ENCODE measurements at places on chromosomes 16 and 17.

GRCh38 chr16:89093602-89094251 is at the start of gene ACSF3:
TSS of gene ACSF3 (plus strand) at chr16:89093852. CDS start at chr16:89100682, 6,830 bp downstream.
- DNase-seq: no peak

GRCh38 chr16:622920-623280 is 7.9 kb upstream of the WFIKKN1 start:
- DNase-seq: no peak

DNA sequence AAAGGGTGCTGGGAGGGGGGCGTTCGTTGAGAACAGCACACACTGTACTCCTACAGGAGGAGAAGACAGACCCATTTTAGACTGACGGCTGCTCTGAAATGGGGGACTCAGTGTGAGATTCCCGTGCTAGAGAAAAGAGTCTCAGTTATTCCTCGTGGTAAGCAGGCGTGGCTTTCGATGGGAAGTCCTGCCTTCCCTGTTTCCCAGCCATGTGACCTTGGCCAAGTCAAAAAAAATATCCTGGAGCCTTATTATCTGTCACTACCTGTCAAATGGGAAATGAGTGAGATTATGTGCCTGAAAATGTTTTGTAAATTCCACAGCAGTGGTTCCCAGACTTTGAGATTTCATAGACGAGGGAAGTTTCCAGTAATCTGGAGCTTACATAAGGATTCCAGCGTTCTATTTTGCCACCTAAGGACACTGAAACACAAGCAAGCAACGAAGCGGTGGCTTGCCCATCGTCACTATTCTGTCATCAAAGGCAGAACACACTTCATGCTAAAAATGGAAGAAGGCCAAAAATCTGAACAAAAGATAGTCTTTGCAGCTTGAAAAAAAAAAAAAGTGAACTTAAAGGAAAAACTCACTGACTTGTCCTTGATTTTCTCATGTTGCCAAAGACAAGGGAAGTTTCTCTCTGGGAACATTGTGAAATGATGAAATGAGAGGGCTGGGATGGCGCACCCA is 253.4 kb upstream of the RPL38 start:
- no peak for DNase-seq

DNA sequence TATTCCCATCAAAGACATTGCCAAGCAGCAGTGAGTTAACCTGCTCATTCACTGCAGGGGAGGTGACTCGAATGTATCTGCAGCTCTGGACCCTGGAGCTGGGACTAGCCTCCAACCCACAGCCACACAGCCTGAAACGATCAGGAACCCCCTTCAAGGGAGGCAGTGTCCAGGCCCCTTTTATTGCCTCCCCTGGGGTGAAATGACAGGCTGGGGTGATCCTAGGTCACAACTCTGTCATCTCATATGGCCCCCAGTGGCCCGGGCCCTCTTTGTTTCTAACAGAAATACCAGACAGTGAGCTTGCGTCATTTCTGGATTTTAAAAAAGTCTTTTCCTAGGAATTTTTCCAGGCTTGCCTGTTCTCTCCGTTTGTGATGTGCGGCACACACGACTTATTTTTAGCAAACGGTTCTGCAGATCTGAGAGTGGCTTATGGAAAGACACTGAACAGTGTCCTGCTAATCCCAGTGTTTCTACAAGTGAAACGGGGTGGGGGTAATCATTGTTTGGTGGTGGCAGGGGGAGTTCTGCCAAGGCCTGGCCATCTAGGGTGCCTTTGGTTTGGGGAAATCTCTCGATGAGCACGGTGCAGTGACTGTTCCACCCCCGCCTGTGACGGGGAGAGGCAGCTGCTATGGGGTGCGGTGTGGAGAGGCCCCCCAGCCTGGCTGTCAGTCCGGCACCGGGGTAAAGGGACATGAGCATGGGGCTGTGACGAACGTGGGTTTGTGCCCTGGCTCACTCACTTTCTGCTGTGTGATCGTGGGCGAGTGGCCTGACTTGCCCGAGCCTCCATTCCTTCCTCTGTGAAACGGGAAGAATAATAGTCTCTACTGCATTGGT is 27.2 kb downstream of the NAGPA start:
- DNase-seq: no peak

DNA sequence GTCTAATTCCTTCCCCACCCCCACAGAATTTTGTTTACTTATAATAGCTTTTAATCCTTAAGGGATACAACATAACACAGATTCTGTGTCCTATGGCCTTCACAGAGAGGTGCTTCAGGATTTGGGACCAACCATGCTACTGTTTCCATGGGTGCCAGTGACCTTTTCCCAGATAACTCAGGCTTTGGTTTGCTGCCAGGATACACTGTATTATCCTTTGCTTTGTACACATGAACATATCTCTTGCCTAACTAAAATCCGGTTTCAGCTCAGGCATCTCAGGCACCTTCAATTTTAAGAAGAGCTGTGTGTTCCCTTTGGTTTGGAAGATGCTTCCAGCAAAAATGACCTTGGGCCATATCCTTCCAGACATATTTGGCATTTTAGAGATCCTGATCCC is 428.4 kb upstream of the CDH5 start:
- DNase-seq: no peak

DNA sequence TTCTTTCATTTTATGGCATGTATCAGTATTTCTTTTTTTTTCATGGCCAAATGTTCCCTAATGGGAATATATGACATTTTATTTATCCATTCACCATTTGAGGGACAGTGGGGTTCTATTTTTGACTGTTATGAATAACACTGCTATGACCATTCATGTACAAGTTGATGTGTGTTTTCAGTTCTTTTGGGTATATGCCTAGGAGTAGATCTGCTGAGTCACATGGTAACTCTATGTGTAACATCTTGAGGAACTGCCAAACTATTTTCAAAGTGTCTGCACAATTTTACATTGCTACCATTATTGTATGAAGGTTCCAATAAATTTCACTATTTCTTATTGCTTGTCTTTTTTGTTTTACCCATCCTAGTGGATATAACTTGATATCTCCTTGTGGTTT is 223.0 kb downstream of the TANC2 start:
- DNase-seq: no peak

DNA sequence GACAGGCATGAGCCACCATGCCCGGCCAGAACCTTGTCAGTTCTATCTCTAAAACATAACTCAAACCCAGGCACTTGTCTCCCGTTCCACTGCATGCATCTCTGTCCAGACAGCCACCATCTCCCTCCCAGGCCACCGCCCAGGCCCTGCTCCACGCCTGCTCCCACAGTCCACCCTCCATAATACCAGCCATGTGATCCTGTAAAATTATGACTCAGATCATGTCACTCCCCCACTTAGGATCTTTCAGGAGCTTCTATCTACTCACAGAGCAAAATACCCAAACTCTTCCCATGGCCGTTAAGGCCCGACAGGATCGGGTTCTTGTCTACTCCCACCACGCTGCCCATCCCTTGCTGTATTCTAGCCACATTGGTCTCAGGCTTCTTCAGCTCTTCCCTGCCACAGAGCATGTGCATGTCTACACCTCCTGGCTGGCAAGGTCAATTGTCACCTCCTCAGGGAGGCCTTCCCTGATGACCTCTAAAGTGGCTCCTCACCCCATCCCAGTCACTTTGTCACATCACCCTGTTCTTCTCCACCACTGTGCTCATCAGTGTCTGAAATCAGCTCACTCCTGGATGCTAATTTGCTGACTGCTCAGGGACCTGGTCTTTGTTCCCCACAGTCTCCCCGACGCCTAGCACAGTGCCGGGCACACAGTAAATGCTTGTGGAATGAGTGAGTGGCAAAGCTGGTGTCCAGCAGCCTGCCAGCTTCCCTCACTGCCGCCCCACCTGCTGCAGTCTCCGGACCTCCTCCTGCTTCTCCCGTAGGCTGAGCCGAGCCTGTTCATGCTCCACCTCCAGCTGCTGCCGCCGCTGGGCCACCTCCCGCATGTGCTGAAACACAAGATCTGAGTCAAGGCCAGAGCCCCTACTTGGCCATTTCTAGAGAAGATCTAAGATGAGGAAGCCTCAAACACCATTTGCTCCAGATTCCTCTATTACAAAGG is 6.7 kb downstream of the TSPOAP1 start:
- DNase-seq: no peak

DNA sequence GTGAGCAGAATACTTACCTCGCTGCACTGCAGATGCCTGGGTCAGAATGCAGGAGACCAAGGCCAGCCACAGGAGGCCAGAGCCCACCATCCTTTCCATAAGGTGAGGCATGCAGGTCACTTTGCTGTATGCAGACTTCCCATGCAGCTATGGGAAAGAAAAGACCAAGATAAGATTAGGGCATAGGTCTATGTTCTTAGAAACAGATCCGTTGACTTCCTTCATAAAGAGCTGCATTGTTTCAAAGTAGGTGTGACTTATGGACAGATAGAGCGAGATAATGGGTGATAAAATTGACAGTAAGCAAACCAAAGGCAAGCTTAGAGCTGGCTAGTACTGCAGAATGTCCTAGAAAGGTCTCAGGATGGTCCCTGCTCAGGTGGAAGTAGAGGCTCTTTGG is 992 bp downstream of the GP2 start:
- DNase-seq: no peak

DNA sequence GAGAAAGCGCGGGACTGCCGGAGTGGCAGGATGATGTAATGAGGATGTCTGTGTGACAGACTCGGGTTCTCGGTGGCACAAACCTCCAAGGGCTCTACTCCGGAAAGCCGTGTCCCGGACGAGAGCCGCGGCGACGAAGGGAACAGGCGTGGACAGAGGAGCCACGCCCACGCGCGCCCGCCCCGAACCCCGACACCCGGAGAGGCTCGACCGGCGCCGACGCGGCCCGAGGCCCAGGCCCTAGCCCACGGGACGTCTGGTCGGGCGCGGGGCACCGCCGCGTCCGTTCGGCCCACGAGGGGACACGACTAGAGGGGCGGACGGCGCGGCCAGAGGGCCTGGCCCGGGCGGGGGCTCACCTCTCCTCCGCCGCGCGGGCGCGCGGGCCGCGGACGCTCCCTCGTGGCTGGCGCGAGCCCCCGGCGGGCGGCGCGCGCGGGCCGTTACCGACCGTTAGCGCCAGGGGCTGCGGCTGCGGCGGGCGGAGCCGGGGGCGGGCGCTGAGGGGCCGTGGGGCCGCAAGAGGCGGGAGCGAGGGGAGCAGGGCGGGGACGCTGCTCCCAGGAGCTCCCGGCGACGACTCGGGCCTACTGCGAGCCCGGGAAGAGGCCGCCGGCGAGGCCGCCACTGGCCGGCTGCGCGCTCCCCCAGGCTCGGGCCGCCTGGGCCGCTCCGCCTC is 2.1 kb upstream of the IRX5 start:
- no peak for DNase-seq

DNA sequence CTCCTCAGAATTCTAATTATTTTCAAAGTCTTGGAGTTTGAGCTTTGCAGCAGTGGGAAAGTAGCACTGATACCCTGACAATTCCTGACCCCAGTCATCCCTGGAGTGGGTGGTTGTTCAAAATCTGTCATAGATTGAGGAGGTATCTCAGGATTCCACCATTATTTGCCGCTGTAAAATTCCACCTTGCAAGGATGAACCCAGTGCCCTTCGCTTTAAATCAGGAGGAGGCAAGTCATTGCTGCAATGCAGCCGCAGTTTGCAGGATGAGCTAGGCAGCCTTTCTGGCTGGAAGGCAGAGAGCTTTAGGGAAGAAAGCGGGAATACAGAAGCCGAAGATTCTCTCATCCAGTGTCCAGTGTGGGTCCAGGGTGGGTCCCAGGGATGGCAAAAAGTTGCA is 296.9 kb downstream of the RBFOX1 start:
- no peak for DNase-seq

DNA sequence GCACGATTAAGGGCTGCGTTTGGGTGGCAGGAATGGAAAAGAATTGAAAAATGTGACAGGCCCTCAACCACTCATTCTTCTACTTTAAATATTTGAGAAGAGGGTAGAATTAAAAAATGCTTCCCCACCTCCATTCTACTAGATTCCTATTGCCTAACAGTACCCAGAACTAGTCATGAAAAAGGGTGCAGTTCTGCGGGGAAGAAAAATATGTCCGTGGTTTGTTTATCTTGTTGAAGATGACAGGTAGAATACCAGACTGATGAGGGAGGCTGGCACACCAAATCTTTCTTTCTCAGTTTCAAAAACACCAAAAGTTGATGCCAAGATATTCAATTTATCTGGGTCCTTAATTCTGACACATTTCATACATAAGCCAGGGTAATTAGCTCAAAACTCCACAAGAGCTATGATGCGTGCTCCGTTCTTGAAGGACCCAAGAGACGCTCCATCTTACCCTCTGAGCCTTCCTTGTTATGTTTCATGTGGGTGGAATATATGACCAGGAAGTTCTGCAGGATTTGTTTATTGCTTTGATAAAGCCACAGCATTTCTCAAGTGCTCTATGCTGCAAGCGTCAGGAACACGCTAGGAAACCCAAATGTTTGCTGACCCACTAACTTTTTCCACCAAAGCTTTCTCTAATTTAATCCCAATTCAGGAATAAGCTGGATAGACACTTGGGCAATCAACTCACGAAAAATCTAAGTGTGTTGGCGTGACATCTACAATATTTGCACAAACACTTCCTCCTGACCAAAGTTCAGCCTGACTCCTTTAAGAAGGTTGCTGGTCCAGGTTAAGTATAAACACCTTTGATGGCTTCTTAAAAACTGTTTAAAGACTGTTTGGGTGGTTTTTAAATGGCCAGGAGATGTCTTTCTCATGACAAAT is 20.6 kb upstream of the GAN start:
- DNase-seq: no peak

DNA sequence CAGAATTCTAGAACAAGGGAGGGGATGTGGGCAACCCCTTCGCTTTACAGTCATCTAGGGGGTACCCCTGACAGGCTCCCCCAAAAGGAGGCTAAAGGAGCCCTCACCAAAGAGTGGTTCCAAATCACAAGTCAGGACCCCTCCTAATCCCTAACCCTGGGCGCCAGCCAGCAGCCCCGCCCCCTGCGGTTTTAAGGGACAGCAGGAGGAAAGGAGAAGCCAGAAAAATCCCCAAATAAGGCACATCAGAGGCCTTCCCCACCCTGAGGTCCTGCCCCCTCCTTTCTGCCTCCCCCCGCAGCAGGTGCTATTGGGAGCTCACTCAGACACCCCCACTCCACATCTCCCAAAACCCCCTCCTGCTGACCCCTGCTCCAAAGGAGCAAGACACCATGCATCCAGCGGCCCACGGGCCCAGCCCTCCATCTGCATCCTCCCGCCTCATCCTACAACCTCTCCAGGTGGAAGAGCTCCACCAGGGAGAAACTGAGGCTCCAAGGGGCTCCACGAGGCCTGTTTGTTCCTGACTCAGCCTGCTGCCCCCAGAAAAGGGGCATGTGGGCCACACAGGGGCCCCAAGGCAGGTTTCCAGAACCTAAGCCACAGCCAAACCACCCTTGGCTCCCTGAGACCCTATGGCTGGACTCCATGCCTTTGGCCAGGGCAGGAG is 93.5 kb downstream of the GOSR1 start:
- no peak for DNase-seq
